HTR-8/SVneo (cell line): ENCODE measurements at places on chromosomes 5 and 9.

- DNase-seq = no peak
Observed at GRCh38 chr9:2741441-2742158, 24.3 kb downstream of the KCNV2 start.

DNA sequence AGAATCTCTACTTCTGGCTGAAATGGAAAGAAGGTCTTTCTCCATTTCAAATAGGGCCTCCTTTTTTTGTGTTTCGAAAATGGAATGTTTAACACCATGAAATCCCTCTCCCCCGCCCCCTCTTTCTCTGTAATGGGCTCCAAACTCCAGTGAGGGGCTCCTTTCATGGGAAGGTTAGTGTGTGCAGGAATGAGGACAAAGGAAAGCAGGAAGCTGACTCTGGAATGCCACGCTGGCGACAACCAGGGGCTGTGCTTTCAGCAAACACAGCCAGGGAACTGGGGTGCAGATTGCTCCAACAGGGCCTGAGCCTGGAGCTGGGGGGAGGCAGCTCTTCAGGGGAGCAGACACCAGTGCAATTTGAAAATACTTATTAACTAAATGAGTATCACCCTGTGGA is 82.8 kb downstream of the CRB2 start:
- no peak for DNase-seq

DNA sequence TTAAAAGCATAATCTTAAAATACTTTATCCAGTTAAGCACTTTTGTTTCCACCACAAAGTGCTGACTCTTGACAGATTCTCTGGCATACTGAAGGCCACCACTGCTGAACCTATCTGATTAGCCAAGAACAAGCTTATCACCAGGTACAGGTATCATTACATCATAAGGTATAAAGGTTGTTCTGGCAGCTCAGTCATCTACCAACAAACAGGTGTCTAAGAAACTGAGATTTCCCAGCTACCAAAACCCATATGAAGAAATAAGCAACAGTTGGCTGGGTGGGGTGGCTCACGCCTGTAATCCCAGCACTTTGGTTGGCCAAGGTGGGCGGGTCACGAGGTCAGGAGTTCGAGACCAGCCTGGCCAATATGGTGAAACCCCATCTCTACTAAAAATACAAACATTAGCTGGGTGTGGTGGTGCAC is 5.0 kb downstream of the MTMR12 start:
- DNase-seq = no peak

GRCh38 chr9:136844761-136845464 is 2.6 kb downstream of the AJM1 start:
- no peak for DNase-seq

GRCh38 chr9:124020520-124021384 is 9.2 kb downstream of the LHX2 start:
- DNase-seq = no peak

- DNase-seq = no peak
Observed at GRCh38 chr5:154517181-154517580, 39.2 kb upstream of the HAND1 start.

GRCh38 chr9:92492781-92493401 is 10.6 kb upstream of the ASPN start:
- DNase-seq = no peak

GRCh38 chr5:160539431-160539830 is 117.8 kb downstream of the PTTG1 start:
- no peak for DNase-seq

DNA sequence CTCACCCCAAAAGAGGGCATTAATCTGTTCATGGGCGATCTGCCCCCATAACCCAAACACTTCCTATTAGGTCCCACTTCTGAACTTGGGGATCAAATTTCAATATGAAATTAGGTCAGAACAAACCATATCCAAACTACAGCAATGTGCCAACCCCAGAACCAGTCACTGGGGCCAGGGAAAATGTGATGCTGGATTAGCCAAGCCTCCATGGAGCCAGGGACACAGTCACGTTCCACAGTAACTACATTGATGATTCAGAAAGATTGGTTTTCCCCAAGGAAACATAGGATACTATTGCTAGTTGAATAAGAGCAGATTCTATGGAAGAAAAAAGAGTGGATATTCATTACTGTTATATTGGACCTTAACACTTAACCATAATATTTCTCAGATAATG is 84.2 kb downstream of the GIN1 start:
- DNase-seq = no peak

GRCh38 chr5:148063861-148064260 is at the start of gene SPINK5:
Gene SPINK5, plus strand, starts transcription at chr5:148063980. Its CDS starts 65 bp downstream, at chr5:148064045.
- DNase-seq = no peak

DNA sequence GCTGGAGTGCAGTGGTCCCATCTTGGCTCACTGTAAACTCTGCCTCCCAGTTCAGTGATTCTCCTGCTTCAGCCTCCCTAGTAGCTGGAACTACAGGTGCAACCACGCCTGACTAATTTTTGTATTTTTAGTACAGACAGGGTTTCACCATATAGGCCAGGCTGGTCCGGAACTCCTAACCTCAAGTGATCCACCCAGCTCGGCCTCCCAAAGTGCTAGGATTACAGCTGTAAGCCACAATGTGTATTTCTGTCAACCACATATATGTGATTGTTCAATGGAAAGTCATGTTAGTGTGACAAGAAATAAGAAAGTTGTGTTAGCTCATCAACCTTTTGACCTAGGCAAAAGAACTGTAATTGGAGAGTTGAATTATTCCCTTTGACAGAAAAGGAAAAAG is 677.1 kb upstream of the CHD1 start:
- no peak for DNase-seq

- DNase-seq = peak; percentile 1
Observed at GRCh38 chr5:118224546-118224945, 763.8 kb downstream of the DTWD2 start.
